ENCODE measurements at places on chromosomes 4 and X.

DNA sequence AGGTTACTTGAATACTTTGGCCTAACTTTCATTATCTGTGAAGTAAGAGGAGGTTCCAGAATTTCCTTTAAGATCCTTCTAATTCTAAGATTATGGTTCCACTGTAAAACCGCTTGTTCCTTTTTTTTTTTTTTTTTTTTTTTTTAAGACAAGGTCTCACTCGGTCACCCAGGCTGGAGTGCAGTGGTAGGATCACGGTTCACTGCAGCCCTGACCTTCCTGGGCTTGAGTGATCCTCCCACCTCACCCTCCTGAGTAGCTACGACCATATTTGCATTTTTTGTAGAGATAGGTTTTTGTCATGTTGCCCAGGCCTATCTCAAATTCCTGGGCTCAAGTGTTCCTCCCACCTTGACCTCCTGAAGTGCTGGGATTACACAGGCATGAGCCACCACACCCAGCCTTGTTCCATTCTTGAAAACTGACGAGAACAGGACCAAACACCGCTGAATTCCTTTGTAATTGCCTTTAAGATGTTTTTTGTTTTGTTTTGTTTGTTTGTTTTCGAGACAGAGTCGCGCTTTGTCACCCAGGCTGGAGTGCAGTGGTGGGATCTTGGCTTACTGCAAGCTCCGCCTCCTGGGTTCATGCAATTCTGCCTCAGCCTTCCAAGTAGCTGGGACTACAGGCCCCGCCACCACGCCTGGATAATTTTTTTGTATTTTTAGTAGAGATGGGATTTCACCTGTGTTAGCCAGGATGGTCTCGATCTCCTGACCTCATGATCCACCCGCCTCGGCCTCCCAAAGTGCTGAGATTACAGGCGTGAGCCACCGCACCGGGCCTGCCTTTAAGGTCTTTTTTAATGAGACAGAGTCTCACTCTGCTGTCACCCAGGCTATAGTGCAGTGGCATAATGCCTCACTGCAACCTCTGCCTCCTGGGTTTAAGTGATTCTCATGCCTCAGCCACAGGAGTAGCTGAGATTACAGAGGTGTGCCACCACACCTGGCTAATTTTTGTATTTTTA is 6.8 kb downstream of the PDS5A start:
- DNase-seq: no peak

GRCh38 chr4:89357340-89357739 is 49.7 kb upstream of the GPRIN3 start:
- DNase-seq: no peak

- DNase-seq: no peak
These were observed 2.4 kb downstream of the ARMCX1 start for GRCh38 chrX:101552714-101553113.

- DNase-seq: no peak
These were observed 12.2 kb upstream of the HERC6 start for GRCh38 chr4:88366460-88366859.

DNA sequence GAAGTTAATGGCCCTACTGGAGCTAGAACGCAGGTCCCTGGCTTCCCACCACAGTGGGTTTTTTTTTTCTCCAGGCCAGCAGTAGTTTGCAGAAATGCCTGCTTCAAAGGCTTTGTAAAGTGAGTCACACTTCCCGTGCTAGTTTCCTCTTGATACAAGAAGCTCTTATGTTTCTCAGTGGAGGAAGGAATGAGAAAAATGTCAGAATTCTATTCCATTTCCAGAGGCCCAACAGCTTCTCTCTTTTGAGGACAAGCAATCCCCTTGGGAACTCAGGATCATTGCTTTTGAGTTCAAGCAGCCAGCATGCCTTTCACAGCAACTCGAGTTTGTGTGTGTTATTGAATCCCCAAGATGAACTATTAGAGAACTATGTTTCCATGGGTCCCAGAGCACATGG is 134.3 kb downstream of the GUCY2F start:
- DNase-seq: peak; percentile 4

Data from activated CD4-positive, alpha-beta T cell treated with anti-CD3 and anti-CD28 coated beads, Interleukin-2, Interleukin-6, amounts not matched to agents 100 ng/mL and 50 ng/mL, durations not matched to agents 16 hours and 8 hours (primary cell).